ENCODE measurements at places on chromosomes 3 and 15.

DNA sequence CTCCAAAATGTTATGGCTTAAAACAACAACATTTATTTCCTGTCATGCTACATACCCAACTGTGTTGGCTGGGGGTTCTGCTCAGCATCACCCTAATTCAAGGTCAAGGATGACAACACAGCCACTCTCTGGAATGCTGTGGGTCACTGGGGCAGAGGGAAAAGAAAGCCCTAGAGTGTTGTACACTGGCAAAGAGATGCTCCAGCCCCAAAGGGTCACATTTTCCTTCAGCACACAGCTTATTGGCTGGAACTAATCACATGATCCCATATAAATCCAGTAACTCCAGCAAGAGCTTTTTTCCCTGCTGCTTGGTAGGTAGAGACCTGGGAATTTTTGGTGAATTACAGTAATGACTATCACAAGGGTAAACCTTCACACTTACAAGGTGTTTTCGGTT, 1041.4 kb downstream of the NTRK3 start:
- no peak for DNase-seq

DNA sequence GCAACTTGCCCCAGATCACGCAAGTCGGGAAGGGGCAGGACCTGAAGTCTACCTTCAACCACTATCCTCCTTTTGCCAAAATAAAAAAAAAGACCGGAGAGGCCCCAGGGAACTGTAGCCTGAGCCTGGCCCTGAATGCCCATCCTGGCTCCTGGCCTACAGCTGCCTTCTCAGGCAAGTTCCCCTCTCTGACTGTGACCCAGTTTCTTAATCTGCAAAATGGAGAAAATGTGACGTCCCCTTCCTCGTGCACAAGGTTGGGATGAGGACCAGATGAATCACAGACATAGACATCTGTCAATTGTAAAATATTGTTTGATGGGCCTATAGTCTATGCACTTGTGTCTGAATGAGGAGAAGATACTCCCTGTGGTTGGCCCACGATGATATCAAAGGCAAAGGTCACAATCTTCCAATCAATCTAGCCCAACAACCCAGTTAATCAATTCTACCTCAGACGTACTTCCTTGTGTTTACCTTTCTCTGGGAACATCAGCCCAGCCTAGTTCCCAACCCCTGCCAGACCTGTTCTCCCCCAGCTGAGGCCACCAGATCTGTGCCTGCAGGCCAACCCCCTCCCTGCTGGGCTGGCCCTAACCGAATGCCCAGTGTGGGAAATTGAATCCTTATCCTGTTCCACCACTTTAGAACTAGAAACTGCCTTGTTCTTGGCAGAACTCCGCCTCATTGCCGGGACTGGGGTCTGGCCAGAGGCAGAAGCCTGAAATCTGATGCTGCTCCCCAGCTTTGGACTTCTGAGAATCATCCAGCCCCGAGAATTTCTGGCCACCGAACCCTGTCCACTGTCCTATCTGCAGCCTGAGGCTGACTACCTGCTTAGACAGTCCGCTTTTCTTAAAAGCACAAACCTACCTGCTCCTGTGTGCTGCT, 101.8 kb upstream of the LIPC start:
- DNase-seq, result no peak

- no peak for DNase-seq
These were observed 13.9 kb upstream of the GPR171 start for GRCh38 chr3:151216641-151217607.

DNA sequence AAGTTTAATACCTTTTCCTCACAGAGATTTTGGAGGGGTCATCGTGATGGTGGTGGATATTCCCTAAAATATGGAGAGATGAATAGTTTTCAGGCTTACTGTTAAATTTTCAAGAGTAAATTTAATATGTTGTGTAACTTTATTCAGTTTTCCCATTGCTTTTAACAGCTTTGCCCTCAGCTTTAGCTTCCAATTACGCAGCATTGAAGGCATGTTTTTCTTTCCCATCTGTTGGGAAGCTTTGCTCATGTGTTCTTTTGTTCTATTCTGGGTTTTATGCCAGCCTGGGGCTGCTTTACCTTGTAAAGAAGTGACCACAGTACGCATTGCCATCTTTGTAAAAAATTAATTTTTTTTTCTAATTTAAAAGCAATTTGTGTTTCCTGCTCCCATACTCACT, 151.5 kb downstream of the B3GALNT1 start:
- DNase-seq, result no peak

DNA sequence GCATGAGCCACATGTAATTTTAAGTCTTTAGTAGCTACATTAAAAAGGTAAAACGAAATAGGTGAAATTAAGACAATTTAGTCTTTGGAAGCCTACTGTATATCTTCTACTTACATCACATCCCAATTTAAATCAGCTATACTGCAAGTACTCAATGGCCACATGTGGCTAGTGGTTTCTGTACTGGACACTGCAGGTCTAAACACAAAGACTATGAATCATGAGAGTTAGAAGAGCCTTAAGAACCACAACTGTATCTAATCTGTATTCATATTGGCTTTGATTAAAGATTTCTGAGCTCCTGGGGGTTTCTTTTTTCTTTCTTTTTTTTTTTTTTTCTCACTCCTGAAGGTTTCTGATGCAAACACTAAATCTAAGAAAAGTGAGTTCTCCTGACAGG, 2.3 kb upstream of the EIF1B start:
- DNase-seq, result no peak

- DNase-seq, result no peak
These were observed 11.8 kb upstream of the PLXND1 start for GRCh38 chr3:129618186-129618820.

DNA sequence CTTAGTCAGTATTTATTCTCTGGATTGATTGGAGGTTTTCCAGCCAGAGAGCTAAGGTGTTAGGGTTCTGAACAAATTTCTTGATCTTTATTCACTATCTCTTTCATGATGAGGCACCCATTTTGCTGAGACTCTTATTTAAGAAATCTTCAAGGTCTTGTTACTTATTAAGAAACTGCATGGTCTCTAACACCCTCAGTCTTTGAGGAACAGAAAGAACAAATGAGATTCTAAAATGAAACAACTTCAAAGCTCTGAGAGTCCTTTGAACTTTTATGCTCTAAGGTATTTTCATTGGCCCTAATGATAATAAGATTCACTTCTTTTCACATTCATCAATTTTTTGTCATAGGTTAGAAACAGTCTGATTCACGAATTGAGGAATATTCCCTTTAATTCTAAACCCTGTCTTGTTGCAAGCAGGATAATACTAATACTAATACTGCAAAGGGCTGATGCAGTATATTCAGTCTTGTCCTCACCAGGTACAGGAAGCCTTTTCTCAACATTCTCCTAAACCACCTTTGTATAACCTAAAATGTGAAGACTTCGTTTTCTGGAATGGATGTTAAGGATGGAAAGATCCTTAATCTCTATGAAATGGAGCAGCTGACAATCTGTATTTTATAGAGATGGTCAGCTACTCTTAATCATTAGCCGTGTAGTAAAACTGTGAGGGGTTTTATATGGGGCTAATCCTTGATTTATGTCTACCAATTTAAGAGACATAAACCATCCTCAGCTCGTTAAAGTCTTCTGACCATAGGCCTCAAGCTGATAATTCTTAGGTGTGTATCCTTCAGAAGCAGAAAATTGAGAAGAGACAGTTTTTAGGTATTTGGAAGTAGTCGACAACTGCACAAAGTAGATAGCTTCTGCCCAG, 198.3 kb downstream of the OTOL1 start:
- DNase-seq, result no peak

GRCh38 chr3:153572165-153572564, 410.1 kb downstream of the RAP2B start:
- DNase-seq, result no peak

GRCh38 chr3:138089091-138089490, 26.3 kb downstream of the DZIP1L start:
- DNase-seq, result no peak

DNA sequence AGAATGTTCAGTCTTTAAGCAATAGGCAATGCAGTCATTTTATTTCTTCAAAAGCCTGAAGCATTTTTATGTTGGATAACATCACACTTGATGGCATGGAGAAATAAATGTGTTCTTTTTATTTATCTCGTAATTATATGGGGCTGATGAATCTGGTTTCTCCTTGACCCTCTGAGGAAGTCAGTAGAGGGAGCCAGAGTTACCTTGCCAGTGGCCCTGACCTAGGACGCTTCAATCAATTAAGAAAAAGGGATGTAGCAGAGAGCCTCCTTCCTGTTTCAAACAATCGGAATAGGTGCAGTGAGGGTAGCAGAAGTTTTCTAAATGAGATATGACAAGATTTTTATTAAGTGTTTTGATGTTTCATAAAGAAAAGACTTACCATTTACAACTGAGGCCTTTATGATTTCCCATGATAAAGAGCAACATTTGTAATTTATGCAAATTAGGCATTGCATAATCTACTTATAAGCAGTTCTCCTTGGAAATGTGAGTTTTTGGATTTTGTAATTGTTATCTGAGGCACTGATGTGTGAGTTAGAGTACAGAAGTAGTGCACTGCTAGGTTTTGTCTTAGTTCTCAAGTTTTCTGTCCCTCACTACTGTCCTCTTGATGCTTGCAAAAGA, 129.1 kb downstream of the RAP2B start:
- DNase-seq, result no peak

DNA sequence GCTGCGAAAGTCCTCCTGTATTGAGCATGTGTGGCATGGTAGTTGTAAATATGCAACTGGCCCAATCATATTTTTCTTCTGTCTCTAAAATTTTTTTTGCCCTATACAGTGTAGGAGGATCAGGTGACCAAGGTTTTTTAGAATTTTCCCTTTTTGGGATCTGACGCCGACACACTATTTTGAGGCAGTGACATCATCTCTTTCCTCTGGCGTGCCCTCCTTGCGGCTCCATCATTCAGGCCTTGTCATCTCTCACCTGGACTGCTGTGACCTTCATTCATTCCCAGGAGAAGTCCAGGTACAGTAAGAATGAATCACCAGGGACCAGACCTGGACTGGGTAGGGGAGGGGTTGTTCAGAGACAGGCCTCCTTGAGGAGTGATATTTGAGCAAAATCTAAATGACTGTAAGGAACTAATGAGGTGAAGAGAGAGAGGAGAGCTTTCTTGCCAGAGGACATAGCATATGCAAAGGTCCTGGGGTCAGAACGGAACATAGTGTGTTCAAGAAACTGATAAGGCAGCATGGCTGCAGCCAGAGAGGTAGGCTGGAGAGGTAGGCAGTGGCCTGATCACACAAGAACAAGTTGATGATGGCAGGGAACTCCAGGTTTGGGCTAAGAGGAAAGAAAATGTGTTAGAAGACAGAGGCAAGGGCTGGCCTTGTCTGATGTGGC, 38.7 kb downstream of the ARNT2 start:
- DNase-seq, result no peak

DNA sequence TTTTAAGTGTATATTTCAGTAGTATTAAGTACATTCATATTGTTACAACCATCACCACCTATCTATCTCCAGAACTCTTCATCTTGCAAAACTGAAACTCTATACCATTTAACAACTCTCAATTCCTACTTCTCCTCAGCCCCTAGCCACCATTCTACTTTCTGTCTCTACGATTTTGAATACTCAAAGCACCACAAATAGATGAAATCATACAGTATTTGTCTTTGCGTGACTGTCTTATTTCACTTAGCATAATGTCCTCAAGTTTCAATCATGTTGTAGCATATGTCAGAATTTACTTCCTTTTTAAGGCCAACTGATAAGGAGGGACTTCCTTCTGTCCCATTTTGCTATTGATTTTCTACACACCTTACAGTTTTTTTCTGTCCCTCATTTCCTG, 593.3 kb downstream of the FHIT start:
- DNase-seq, result peak; percentile 57

- no peak for DNase-seq
These were observed 28.5 kb downstream of the DNAJC13 start for GRCh38 chr3:132445817-132446216.

GRCh38 chr3:126146525-126147146, 33.8 kb downstream of the ALDH1L1 start:
- no peak for DNase-seq

DNA sequence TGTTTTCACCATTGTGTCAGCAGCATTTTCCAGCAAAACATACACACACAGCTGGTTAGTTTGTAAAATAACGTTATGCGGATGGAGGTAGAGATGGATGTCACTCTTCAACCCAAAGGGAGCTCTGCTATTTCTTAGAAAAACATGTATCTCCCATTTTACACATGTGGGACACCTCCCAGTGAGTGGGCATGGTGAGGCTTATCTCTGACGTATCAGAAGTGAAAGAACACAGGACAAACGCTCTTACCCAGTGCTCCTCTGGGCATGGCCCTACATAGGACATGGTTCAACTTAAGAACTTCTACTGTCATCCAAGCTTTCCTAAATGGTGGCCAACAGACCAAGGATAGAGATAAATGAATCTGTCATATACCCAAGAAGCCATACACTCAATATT, 2.1 kb downstream of the FAM240A start:
- no peak for DNase-seq

DNA sequence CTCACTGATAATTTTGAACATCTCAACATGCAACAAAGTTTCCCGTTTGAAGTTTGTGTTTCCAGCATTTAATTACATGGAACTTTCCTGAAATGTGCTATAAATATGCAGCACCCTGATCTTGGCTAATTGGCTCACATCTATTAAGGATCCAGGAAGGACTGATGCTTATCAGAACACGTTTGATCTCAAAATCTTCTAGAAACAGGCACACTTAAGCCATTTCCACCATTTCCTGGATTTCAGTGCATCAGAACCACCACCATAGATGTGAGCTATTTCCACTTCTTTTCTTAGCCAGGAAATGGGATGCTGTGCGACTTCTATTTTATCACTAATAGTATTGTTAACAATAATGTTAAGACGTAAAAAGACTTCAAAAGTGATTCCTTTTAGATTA, 228.9 kb downstream of the FEZF2 start:
- DNase-seq, result no peak

GRCh38 chr15:75368689-75369239, 357 bp upstream of the MAN2C1 start:
- no peak for DNase-seq

DNA sequence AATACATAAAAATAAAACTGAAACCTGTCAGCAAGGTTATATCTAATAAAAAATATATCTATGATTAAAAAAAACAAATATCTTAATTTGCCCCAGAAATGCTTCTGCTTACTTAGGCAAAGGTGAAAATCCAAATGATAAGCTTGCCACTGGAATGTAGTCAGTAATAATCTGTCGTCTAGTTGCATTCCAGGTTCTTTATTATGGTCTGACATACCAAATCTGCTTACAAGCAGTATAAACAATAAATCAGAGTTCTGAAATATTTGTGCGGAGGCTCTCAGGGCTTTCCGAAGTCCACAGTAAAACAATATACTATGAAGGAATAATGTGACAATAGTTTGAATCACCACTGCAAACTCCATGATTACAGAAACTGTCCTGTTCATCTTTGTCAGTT, 1133.5 kb downstream of the ROBO1 start:
- DNase-seq, result no peak

DNA sequence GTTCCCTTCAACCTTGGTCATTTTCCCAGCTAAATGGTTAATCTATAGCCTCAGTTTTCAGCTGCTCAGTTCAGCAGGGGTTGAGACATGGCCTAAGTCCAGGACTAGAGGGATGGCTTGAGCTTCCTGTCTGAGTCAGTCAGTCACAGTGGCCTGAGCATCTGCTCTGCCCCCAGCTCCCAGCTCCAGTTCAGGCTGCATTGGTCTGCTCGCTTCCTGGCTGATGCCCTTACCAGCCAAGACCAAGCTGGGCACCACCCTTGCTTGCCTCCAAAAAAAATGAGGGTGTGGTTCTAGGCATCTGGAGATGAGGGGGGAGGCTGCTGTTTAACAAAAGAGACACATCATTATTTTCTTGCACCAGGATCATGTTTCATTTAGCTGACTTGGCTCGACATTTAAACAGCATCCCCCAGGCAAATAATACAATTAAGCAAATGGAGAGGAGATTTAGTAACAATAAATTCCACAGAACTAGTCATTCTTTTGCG, 70.7 kb downstream of the WNT5A start:
- DNase-seq, result no peak
